ENCODE measurements at places on chromosomes 12 and 14.
A peak's percentile ranks its signal among the peaks of the same experiment; 100 is the strongest.

GRCh38 chr14:24999157-24999556, 50.8 kb downstream of the STXBP6 start:
- DNase-seq, result no peak

DNA sequence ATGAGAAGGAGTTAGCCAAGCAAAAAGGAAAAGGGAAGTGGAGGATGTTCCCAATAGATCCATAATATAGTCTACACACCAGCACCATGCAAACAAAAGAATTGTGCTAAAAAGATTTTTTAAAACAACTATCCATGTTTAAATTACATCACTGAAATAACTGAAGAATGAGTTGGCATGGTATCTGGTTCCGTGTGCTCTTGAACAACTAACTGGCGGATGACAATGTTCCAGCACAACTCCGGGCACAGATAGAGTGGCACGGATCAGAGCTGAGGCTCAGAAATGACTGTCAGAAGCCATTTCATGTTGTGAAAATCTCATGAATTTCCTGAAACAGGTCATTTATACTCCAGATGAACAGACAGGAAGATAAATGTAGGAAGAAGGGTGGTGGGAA, 153.1 kb downstream of the HMGA2 start:
- no peak for DNase-seq

DNA sequence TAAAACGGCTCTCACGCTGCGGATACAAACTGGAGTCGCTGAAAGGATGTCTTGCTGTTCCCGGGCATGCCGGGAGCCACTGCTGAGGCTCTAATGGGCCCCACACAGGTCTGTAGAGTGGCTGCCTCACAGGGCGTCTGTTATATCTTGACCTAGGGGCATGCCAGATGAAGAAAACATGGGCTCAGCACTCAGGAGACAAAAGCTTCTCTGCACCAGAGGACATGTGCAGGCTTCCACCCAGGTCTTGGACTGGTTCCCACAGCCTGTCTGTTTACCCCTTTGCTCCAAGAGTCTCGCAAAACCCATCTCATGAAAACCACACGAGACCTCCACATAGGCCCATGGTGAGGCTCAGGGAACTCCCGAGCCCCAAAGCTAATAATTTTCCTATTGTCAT, 134.2 kb downstream of the RPS29 start:
- no peak for DNase-seq

GRCh38 chr12:44677724-44678123, 198.4 kb downstream of the NELL2 start:
- DNase-seq, result no peak

- DNase-seq, result no peak
Observed at GRCh38 chr12:109744026-109744425, 30.4 kb downstream of the FAM222A start.

- no peak for DNase-seq
Observed at GRCh38 chr12:132373901-132374611, 44.7 kb upstream of the GALNT9 start.

GRCh38 chr12:129063600-129063999, 210.3 kb downstream of the GLT1D1 start:
- no peak for DNase-seq

GRCh38 chr12:89307474-89308253, 44.6 kb downstream of the DUSP6 start:
- no peak for DNase-seq

DNA sequence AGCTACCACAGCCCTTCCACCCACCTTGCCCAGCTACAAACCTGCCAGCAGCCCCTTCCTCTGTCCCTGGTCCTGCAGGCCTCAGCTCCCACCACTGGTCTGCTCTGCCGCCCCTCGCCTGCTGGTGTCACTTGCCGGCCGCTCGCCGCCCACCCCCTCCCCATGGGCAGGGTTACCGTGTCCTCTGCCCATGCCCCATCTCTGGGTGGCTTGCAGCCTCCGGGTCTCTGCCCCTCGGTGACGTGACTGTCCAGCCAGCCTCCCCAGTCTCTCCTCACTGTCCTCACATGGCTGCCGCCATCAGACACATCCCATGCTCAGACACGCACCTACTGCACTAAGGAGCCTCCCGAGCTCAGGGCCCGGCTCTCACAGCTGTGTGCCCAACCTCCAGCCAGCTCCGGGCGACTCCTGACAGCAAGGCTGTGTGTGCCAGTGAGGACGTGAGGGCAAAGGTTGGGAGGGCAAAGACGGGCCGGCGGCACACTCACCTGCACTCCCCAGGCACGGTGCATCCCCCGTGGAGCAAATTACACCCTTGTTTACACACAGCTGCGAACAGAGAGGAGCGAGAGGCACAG, 13.4 kb downstream of the JAG2 start:
- DNase-seq, result no peak

- no peak for DNase-seq
Observed at GRCh38 chr14:60114881-60115280, 23.2 kb downstream of the PCNX4 start.

DNA sequence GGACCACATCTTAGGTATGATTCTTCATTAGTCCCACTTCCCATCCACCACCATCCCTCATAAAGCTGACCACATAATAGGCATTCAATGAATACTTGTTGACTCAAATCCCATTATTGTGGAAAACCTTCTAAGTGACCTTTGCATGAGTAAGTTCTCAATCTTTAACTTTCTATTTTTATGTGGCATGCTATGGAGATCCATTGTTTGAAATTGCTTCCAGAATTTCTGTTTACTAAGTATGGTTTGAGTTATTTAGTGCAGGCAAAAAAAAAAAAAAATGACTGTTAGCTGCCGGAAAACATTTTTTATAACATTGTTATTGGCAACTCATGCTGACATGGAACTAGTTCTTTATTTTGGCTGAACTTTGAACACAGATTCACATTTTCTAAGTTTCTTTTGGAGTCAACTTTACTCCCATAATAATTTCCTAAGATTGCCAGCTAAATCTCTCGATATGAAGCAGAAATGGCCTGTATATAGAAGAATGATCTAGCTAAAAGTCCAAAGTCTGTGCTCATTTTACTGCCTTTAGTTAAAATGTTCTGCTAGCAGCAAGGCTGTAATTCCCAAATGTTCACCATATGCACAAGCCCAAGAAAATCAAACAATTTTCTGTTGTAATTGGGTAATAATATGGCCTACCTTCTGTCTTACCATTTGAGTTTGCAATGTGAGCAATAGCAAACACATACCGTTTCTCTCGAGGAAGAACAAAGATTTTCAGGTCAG, 77.9 kb downstream of the PTGER2 start:
- DNase-seq, result peak; percentile 40

DNA sequence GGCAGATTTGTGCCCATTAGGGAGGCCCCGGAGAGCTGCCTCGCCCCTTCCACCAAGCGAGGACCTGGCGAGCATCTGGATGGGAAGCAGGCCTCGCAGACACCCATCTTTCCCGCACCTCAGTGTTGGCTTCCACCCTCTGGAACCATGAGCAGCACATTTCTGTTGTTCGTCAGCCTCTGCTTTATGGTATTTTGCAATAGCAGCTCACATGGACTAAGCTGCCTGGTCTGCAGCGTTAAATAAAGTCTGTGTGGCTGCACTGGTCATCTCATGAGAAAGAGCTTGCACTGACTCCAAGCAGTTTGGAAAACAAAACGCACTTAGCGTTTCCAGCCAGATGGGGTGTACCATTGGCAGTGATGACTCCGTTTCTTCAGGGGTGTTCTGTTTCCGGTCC, 75.8 kb downstream of the GLT1D1 start:
- DNase-seq, result no peak

DNA sequence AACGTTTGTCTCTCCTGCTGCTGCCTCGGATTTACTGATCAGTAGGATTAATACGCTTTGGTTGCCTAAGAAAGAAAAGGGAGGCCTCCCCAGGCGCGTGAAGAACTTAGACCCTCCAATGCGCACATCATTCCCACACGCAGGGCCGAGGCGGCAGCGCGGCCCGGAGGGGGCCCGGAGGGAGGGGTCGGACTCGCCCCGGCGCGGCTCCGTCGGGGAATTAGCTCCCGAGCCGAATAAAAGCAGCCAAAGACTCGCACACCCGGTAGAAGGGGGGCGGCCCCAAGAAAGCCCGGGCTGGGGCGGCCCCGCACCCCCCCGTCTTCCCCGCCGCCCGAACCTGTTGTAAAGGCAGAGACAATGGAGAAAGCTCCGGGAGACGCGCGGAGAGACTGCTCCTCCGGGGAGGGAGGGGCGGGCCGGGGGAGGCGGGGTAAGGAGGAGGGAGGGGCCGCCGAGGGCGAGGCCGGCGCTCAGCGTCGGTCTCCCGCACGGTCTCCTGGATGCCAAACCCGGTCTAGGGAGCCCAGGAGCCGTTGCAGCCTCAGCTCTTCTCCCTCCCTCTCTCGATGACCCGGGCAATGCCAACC, at the start of gene NELL2:
Gene NELL2, minus strand, starts transcription at position 362 of the 590 bp plus-strand sequence. CDS start 446 bp downstream, outside the sequence.
- peak; percentile 16 for DNase-seq

GRCh38 chr14:99502989-99503421, 21.8 kb downstream of the CCNK start:
- no peak for DNase-seq

DNA sequence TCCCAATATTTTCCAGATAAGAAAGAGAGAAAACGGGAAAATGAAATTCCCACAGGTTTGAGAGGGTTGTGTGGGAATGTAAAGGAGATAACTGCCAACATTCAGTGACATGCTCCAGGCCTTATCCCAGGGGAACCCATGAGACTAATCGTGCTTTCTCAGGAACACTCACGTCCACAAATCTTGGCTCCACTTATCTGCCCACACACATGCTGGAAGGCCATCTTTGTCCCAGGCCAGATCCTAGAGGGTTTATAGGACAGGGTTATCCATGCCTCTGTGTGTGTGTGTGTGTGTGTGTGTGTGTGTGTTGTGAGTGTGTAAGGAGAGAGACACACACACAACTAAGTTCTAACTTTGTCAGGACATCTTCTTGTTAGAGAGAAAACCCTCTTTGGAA, 182.2 kb upstream of the E2F7 start:
- DNase-seq, result no peak

DNA sequence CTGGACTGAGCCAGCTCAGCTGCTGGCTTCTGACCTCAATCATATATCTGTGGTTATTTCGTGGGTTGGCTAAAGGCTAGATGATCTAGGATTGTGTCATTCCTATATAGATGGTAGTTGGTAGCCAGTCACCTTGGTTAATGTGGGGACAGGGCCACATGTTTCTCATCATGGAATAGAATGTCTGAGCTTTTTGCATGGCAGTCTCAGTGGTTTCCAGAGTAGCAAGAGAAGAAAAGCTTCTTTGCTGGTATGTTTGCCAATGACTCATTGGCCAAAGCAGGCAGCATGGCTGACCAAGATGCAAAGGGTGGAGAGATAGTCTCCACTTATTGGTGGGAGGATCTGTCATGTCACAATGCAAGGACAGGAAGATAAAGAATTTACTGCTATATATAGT, 746.4 kb upstream of the FLRT2 start:
- DNase-seq, result no peak

DNA sequence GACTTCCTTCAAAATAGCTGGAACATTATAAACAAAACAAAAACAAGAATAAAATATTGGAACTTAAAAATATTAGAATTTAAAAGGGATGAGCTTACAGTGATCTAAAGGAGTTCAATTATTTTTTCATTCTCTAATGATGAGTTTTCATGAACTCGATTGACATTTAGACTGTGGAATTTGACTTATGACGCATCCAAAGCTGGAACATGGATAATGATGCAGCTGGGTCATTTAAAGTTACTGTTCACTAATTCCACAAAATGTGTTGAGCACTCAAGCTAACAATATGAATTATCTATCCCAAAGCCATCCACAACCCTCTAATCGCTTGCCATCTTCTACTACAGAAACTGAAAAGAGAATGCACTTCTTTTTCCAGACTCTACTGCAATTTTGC, 42.5 kb downstream of the LIN7A start:
- DNase-seq, result no peak

DNA sequence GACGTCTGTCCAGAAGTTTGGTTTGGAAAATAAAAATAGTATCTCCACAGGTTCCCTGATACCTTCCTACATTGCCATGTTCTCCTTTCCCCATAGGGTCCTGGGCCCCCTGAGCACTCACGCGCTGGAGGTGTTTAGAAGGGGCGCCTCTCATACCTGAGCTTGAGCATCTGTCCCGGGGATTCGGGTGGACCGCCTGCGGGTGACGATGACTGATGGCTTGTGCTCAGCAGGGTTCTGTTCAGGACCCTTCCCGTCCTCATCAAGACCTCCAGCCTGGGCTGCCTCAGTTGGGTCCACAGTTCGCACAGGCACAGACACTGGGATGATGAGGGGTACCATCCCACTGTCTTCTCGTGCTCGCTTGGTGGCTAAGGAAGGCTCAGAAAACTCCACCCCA, 22.7 kb upstream of the PNMA1 start:
- no peak for DNase-seq

GRCh38 chr14:23437133-23438100, 2.0 kb upstream of the MYH7 start:
- no peak for DNase-seq

- no peak for DNase-seq
Observed at GRCh38 chr14:89650077-89650978, 233.3 kb upstream of the FOXN3 start.
